Activated CD4-positive, alpha-beta T cell treated with anti-CD3 and anti-CD28 coated beads for 48 hours (primary cell): ENCODE measurements at places on chromosomes 1 and 21.

DNA sequence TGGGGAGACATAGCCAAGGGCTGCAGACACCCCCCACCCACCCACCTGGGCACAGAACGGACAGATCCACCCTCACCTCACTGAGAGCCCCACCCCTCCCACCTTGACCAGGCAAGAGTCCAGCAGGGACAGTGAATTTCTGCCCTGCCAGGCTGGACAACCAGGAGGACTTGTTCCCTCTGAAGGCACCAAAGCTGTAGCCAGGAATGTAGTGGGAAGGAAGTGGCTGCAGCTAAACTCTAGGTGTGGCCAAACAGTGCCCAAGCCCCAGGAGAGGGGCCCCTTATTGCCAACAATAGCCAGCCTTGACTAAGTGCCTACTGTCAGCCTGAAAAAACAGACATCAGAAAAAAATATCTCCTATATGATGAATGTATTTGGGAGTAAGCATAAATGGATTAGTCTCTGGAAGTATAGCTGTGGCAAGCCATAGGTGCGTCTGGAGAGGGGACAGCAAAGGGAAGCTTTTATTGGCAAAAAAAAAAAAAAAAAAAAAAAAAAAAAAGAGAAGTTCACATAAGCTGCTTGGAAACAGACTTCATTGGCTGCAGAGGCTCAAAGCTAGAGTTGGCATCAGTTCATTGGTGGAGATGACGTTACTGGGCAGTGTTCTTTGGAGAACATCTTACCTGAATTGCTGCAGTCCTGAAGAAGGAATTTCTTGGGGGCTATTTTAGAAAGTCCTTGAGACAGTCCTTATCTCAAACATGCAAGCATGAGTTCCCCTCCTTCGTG, 64.1 kb upstream of the TMEM51 start:
- DNase-seq = no peak

- DNase-seq = no peak
These were observed 20.2 kb downstream of the CLIC4 start for GRCh38 chr1:24765308-24765988.

DNA sequence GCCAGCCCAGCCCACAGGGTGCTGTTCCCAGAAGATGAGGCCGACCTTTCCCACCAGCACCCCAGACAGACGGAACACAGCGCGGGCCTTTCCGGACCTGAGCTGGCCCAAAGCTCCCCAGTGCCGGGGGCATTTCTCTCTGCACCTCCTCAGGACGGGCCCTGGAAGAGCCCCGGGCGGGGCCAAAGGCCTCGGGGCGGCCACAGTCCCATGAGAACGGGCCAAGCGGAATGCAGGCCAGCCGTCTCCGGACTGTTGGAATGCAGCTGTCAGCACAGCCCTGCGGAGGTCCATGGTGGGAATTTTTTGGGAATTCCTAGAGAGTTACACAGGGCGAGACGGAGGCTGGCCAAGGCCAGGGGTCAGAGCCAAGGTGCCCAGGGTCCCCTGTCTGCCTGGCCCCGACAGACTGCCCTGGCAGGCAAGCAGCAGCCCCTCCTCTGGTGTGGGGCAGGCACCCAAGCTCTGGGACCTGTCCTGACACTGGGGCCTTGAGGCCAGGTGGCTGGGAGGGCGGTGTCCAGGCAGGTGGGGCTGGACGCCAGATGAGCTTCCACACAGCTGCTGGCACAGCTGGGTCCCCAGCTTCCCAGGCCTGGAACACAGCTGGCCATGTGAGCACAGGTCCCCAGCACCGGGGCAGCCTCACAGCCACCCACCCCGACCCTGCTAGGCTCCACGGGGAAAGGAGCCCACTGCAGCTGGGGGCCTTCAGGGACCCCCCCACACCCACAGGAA, 63.0 kb downstream of the MEGF6 start:
- DNase-seq = no peak

- DNase-seq = no peak
These were observed 121.8 kb downstream of the TOMM20 start for GRCh38 chr1:235006816-235007215.

DNA sequence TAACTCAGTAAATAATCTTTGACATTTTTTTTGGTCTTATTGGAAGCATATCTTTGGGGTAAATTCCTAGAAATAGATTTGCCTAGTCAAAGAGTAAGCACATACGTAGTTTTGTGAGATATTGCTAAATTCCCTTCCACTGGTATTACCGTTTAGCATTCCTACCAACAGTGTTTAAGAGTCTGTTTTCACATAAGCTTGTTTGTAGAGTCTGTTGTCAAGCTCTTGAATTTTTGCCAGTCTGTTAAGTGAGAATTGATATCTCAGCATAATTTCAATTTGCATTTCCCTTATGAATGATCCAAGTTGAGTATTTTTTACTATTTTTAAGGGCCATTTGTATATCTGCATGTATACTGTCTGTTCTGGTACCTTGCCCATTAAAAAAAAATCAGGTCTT, 37.0 kb upstream of the MPC2 start:
- DNase-seq = no peak

GRCh38 chr1:242025681-242026080, 26.8 kb upstream of the MAP1LC3C start:
- DNase-seq = no peak

DNA sequence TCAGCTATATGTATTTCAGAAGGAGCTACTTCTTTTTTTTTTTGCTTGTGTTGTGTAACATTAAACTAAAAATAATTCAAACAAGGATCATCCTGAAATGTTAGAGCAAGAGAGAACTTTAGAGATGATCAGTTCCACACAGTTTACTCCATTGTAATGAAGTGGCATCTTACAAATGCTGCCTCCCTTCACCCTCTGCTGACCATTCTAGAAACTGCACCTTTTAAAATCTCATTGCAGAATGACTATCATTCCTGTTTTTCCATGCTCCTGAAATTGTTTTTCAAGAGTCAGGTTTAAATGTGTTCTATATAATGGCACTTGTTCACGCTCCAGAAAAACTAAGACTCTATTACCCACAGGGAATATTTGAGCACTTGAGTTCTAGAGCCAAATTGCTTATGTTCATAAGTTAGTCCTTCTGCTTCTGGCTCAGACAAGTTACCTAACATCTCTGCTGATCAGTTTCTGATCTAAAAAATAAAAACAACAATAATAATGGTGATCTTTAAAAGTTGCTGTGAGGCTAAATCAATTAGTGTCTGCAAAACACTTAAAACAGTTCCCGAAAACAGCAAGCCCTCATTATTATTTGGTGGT, 21.5 kb upstream of the SLC44A5 start:
- no peak for DNase-seq

GRCh38 chr1:53257454-53258081, 19.2 kb upstream of the MAGOH start:
- DNase-seq = no peak

DNA sequence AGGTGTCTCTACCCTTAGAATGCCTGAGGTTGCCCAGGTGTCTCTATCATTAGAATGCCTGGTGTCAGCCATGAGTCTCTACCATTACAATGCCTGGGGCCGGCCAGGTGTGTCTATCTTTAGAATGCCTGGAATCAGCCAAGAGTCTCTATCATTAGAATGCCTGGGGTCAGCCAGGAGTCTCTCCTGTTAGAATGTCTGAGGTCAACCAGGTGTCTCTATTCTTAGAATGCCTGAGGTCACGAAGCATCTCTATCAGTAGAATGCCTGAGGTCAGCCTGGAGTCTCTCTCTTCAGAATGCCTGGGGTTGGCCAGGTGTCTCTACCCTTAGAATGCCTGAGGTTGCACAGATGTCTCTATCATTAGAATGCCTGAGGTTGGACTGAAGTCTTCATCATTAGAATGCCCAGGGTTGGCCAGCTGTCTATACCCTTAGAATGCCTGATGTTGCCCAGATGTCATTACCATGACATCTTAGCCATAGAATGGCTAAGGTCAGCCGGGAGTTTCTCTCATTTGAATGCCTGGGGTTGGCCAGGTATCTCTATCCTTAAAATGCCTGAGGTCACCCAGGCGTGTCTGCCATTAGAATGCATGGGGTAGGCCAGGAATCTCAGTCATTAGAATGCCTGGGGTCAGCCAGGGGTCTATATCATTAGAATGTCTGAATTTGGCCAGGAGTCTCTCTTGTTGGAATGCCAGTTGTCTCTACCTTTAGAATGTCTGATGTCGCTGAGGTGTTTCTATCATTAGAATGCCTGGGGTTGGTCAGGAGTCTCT, 44.0 kb downstream of the RNF187 start:
- DNase-seq = no peak

- no peak for DNase-seq
These were observed 60.8 kb downstream of the BCAR3 start for GRCh38 chr1:93620841-93621210.

DNA sequence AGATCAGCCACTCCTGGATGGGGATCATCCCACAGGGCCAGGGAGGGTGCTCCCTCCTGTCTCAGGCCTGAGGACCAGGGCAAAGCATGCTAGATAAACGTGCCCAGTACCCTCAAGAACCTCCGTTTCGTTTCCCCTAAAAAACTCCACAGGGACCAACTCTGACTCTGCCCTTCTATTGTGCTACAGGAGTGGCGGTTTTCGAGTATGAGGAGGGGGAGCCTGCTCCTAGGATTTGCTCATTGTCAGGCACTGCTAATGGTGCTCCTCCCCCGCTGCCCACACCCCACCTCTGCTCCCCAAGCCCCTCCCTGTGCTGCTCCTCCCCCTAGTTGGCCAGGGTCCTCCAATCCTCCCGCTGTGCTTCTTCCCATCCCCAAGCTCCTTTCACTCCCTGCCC, 32.0 kb downstream of the PGBD5 start:
- DNase-seq = no peak

- DNase-seq = no peak
These were observed 52.3 kb upstream of the LBR start for GRCh38 chr1:225479996-225480720.

DNA sequence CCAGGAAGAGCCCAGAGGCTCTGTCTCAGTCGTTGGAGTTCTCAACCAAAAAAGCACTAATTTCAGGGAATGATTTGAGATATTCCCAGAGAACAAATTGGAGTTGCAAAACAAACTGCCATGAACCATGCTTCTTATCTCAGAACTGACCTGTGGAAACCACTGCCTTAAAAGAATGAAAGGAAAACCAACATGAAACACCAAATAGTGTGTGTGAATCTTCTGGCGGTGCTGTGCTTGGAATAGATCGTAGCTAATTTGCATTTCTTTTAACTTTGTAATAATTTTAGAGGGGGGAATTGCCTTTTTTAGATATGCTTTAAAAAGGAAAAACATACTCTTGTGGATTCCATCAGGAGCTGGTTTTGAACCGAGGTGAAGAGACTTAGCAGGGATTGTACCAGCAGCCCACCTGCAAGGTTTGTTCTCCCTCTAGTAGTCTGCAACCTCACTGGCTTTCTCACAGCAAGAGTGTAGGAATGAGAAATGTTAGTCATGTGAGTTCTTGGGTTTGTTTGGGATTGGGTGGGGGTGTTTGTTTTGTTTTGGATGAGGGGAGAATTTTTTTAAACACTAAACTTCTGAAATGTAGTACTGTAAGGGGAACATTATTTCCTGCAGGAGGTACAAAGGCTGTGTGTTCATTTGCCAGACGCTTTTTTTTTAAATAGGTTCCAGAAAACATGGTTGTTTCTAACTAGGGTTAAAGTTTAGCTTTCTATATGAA, 45.7 kb upstream of the ANGPTL1 start:
- DNase-seq = no peak

GRCh38 chr21:45482899-45483821, 59.1 kb downstream of the SLC19A1 start:
- peak; percentile 71 for DNase-seq

- DNase-seq = no peak
These were observed 182.4 kb upstream of the DPT start for GRCh38 chr1:168911370-168911769.

DNA sequence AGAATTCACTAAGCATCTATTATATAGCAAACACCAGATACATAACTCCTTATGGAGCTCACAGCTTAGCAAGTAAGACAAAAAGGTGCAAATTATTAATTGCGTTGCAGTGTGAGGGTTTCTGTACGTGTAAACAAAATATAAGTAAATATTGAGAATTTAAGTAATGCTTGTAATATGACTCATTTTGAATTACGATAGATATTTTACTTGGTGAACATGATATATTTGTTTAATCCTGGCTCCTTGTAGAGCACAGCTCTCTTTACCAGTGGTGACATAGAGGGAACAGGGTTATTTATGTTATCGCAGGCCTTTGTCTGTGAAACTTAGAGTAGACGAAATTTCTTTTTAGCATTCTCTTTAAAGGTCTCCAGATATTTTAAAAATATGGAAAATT, 36.4 kb downstream of the LYPLAL1 start:
- no peak for DNase-seq

- no peak for DNase-seq
These were observed 225.5 kb downstream of the TPR start for GRCh38 chr1:186149591-186149990.

GRCh38 chr1:46342084-46342656, 1.6 kb downstream of the NSUN4 start:
- peak; percentile 19 for DNase-seq

DNA sequence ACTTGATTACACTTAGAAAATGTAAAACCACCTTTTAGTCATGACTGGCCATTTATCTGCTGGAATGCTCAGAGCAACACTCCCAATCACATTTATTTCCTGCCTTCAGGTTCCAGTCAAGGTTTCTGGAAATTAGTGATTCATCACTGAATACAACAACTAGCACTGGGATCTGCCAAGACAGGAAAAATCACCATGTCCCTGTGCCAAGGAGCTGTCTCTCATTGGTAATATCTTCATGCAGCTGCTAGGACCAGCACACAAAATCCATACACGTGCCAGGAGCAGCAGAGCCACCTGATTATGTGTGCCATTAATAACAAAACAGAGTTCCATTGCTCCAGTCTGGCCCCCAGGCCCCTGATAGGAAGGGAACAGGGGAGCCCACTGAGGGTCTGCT, 194.6 kb downstream of the TNR start:
- no peak for DNase-seq

DNA sequence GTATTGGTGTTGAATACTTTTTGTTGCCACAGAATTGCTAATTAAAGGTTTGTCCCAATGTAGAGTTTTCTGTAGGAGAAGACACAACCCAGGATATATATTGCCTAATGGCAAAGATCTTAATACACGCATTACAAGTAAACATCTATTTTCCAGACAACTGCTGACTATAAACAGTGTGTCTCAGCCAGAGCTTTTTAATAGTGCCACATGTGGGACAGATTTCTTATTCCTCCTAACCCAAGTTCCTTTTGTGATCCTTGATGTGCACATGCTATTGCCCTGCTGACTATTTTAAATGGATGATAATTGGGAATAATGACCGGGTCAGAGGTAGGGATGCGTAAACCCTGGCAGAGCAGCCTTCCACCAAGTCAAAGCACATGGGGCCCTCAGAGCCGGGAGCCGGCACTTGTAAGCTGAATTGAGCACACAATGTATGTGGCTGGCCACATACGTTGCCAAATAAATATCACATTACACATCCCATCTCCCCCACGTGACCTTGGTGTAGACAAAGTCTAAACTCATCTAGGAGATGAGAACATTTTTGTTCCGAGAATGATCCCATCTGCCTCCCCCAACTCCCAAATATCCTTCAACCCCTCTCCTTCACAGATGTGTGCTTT, 209.8 kb upstream of the NFIA start:
- DNase-seq = no peak

GRCh38 chr21:37562920-37563640, 196.5 kb downstream of the DYRK1A start:
- peak; percentile 40 for DNase-seq
